CD4-positive, alpha-beta T cell treated with Interleukin-4 for 4 hours (primary cell): ENCODE measurements at places on chromosomes 3 and 15.

DNA sequence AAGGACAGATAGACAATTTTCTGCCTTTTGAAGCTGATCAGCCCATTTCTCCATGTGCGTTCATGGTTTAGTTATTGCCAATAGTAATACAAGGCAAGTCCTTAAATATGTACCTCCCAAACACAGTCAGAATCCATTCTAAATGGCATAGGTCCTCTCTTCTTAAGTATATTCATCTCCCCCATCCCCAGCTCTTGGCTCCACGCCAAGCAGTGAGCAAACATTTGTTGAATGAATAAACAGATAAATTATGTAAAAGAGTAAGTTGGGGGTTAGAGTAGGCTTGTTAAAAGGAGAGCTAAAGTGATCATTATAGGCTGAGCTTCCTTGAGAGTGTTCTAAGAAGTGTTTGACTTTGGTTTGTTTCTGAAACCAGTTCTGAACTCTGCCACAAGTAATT is 241.3 kb downstream of the ITPR1 start:
- DNase-seq, result no peak

DNA sequence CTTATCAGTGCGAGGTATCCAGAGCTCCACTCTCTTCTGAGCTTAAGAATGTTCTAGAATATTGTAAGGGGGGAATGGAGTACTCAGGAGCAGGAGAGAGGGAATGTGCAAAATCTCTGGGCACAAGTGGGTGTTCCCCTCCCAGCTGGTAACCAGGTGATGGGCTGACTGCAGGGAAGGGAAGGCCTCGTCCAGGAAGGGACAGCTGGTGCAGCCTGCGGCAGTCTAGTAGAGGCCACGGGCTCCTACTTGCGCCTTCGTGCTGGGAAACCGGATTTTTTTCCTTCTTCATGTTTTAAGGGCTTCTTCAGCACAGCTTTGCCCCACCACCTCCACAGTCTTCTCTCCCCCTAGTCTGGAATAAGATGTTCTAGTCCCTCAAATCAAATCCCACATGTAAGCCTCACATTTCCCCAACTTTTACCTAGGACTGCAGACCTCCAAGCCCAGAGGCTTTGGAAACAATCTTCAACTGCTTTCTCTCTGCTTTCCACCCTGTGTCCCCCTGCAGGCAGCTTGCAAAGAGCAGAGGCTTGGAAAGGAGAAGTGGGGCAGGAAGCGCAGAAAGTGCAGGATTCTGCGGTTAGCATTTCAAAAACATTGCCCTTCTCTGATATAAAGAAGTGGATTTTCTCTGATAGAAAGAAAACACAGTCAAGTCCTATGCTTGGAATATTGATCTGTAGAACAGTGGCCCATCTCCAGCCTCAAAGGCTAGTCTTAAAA is 11.9 kb upstream of the CGNL1 start:
- DNase-seq, result no peak

- no peak for DNase-seq
These were observed 14.4 kb upstream of the TKT start for GRCh38 chr3:53269888-53270880.

DNA sequence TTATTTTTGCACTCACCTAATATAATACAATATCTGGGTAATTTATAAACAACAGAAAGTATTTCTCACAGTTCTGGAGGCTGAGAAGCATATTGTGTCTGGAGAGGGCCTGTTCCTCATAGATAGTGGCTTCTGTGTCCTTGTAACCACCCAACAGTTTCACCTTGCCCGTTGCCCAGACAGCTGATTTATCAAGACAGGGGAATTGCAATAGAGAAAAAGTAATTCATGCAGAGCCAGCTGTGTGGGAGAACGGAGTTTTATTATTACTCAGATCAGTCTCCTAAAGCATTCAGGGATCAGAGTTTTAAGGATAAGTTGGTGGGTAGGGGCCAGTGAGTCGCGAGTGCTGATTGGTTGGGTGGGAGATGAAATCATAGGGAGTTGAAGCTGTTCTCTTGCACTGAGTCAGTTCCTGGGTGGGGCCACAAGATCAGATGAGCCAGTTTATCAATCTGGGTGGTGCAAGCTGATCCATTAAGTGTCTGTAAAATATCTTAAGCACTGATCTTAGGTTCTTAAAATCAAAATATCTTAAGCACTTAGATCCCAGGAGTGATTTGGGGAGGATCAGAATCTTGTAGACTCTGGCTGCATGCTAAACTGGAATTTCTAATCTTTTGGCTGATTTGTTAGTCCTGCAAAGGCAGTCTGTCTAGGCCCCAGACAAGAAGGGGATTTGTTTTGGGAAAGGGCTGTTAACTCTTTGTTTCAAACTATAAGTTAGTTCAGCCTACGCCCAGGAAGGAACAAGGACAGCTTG is 33.9 kb upstream of the C15orf39 start:
- no peak for DNase-seq

GRCh38 chr3:142040941-142041491 is 108.3 kb downstream of the TFDP2 start:
- DNase-seq, result no peak

GRCh38 chr3:156657862-156658731 is 16.3 kb upstream of the TIPARP start:
- no peak for DNase-seq

GRCh38 chr3:100954199-100954935 is 38.9 kb downstream of the ABI3BP start:
- no peak for DNase-seq

GRCh38 chr3:110902453-110903085 is 169.0 kb upstream of the NECTIN3 start:
- DNase-seq, result no peak

- no peak for DNase-seq
These were observed 97.7 kb upstream of the CHRNA7 start for GRCh38 chr15:31932576-31932975.

DNA sequence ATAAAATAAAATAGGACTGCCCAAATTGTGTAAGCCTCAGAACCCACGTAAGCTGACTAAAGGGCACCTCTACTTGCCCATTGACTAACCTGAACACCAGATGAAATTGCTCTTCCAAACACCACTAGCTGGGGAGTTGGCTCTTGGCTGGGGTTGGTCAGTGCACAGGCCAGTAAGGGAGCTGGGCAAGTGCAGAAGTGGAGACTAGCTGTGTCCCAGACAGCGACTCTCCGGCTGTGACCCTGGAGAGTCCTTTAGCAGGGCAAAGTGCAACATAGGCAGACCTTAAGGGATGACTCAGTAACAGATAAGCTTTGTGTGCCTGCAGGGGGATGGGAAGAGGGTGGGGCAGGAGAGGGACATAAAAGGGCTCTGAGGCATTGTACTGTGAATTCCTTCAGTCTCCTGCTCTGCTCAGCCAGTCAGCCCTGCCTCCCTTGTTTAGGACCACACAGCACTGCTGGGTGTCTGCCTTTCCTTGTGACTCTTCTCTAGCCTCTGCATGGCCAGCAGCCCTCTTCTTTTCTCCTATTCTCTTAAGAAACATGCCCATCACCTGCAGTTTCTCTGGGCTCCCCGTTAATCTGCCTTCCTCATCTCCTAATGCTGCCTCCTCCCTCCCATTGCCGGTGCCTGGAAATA is 13.2 kb downstream of the NR1I2 start:
- DNase-seq, result no peak

DNA sequence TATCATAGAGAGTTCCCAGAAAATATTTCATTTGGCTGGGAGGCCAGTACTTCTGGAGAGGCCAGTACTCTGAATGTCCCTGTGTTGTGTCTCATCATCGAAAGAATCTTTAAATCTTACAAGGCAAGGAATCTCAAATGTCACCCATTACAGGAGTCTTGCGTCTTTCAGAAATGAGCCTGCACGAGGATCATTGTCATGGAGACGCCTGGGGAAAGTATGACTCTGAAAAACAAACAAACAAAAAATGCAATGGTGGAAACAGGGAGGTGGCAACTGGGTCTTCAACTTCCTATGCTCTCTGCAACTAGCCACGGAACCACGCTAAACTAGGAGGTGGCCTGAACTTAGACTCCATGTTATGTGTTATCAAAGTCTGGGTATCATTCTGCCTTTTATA is 804.6 kb downstream of the EPHA3 start:
- no peak for DNase-seq

DNA sequence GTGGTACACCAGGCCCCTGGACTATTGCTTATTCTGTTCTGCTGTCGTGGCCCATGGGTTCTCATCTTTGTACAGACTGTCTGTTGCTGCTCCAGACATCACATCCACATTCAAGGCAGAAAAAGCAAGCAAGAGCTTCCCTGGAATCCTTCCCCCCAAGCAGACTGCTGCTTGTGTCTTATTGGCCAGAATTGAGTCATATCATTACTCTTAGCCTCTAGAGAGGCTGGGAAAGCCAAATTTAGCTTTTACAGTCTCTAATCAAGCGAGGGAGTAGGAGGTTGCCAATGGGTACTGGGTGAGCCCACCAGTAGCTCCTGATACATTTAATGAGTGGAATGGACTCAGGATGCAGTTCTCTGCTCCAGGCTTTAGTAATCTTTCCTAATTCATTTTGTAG is 39.4 kb downstream of the RAB6B start:
- DNase-seq, result no peak

DNA sequence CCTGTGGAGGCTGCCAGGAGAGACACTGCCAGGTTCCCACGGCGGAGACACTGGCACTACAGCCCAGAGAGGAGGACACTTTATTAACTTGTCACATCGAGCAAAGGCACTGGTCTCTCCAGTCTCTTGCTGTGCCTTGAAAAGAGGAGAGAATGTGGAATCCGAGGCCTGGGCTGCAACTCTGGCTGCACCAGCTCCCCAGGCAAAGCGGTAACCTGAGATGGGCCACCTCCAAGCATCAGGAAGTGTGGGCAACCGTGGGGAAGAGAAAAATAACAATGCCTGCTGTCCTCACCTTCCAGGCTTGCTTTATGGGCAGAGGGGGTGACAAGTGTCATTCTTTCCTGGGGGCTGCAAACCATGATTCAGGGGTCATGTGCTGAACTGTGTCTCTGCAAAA is 91.6 kb upstream of the RGMA start:
- DNase-seq, result no peak

DNA sequence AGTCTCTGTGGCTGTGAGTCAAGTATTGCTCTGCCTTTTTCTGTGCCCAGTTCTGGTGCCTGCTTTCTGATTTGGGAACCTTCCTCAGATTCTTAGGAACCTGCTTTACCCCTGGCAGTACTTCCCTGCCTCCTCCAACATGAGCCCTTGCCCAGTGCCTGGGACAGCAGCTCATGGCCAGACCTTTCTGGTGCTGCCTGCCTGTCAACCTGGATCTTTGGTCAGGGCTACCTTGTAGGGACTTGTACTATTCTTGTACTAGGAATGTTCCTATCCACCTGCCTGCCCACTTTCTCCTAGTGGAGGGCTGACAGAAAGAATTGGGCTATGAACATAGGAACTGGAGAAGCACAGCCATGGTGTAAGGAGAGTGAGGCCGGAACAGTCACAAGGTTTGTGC is 28.8 kb upstream of the EPHB1 start:
- no peak for DNase-seq

GRCh38 chr15:34182942-34183341 is 27.0 kb downstream of the KATNBL1 start:
- DNase-seq, result no peak

- no peak for DNase-seq
These were observed 62.5 kb upstream of the SLCO2A1 start for GRCh38 chr3:134092208-134092701.

DNA sequence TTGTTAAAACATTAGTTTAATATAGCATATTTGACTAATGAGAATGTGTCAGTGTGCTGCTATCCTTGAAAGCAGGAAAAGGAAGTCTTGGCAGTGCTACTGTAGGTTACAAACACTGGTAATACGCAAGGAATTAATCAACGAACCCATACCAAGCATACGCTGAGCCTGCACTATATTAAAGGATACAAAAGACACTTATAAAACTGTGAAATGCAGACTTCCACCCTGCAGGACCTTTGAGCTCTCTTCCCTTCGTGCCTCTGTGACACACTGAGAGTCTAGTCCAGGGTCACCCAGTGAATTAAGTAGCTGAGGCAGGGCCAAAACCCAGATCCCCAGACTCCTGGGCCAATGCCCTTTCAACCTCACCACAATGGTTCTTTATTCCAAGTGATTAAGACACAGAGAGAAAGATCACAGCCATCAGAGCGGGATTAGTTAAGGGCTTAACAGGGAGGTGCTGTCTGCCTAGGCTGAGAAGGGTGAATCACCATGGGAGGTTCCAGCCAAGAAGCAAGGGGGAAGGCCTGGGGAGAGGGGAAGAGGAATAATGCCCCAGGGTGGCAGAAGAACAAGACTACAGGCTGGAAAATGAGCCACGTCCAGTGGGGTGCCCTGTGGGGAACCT is 6.8 kb downstream of the ANXA2 start:
- peak; percentile 29 for DNase-seq

DNA sequence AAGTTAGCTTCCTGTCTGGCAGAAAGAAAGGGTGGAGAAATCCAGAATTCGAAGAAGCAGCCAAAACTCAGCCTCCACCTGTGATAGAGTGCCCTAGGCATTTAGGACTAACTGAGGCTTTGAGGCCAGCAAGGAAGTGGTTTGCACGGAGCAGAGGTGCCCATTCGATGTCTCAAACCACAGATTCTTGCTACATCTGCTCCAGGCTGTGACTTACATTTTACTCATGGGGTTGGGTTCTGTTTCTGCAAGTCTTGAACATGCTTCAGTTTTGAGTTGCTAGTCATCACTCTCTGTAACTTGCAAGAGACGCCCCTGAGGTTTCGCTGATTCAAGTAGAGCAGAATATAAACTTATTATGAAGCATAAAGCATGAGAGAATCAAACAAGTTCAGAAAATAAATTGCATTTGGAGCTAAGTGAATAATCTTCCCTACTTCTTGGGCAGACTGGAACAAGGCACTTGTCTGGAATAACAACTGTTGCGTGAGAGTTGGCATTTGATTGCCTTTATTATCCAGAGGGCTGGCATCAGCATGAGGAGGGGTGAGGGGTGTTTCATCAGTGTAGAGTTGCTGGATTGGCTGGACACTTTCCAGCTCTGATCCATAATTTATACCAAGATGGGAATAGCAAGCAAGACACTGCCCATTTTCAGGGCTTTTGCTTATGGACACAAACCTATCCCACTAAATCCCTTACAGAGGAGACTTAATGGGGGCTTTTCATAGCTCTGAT is 256.5 kb downstream of the AGBL1 start:
- DNase-seq, result no peak

DNA sequence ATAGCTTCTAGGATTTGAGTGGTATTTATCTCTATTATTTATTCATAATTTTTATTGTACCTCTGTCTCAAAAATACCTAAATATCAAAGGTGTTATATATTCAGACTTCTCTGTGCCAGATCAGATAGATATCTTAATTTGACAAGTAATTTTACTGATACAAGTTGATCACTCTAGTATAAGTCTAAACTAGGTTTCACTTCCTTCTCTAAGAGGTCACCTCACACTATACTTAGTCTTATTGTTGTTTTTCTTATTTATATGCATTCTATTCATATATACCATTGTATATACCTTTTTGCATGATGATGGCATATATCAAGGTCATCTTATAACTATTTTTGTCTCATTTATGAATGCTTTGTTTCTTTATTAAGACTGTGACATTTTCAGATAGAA is 26.4 kb upstream of the HGD start:
- no peak for DNase-seq

DNA sequence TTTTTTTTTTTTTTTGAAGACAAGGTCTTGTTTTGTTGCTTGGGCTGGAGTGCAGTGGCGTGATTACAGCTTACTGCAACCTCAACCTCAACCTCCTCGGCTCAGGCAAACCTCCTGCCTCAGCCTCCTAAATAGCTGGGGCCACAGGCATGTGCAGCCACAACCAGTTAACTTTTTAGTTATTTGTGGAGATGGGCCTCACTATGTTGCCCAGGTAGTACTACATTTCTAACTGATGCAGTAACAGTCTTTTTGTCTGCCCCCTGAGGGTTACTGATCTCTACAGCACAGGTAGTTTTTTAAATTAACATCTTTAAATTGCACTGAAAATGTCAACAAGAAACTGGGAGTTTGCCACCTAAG is 3.4 kb upstream of the LMLN start:
- DNase-seq, result no peak

GRCh38 chr3:63920001-63920400 is 7.8 kb upstream of the SCAANT1 start:
- DNase-seq, result no peak
